ENCODE measurements at places on chromosomes 3 and 15.

GRCh38 chr3:124333931-124334640 lies 342.2 kb upstream of the ROPN1 start:
- no peak overlapping the region for H3K27ac ChIP-seq
- DNase-seq = no peak
- no peaks in the 10 kb centered on the region for H3K4me1 ChIP-seq
- no peaks in the 10 kb centered on the region for H3K36me3 ChIP-seq
- no peaks in the 10 kb centered on the region for H3K27me3 ChIP-seq
- no peak overlapping the region for H3K4me3 ChIP-seq

DNA sequence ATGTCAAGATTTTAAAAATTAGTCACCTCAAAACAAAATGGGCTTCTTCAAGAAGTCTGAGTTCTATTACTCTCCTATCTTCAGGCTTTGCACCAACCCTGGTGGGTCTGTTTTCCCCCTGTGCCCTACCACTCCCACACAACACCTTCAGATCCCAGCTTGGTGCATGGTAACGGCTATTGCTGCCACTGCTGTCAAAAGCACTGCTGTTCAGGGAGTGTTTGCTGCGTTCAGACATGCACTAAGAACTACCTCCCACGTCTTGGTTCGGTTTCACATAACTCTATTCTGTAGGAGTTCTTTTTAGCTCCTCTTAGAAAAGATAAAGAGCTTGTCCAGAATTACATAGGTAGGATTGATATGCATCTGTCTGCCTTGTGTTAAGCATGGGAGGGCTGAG lies 799.2 kb downstream of the NR2F2 start:
- H3K27ac ChIP-seq = no peak overlapping the region
- no peaks in the 10 kb centered on the region for H3K4me1 ChIP-seq
- H3K36me3 ChIP-seq = no peaks in the 10 kb centered on the region
- DNase-seq = no peak

DNA sequence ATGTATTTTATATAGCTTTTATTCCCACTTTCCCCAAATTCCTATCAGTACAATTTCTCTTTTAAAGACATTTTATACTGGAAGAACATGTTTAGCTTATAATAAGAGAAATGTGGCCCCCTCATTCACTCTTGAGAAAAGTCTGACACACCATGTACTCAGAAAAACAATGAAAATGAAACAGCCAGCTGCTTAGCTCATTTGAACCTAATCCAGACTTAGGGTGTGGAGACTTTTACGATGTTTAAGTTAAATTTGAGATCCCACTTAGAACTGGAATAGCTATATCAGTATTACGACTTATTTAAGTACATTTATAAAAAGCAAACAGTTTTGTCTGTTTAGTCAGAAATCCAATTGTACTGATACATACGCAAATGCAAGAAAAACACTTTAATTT lies 252.3 kb upstream of the ARRDC4 start:
- no peak for DNase-seq
- no peaks in the 10 kb centered on the region for H3K27me3 ChIP-seq
- H3K27ac ChIP-seq = no peak overlapping the region
- H3K4me1 ChIP-seq = no peaks in the 10 kb centered on the region

GRCh38 chr3:160472344-160472743 lies 22.8 kb upstream of the TRIM59 start:
- H3K4me3 ChIP-seq = no peak overlapping the region
- no peak for DNase-seq

DNA sequence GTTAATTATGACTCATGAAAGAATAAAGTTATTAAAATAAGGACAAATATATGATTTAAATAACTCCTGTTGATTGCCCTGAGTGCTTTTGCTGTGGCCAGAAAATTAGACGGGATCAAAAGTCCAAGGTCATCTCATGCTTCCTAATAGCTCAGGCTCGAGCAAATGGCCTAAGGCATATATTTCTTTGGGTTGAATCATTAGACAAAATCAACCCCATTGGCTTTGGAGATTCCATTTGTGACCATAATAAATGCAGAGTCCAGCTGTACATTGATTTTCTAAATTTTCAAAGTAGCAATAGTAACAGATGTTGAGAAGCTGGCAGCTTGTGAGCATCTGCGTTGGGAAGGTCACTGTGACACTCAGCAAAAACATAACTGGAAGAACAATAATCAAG lies 464.5 kb upstream of the TGFBR2 start:
- H3K27ac ChIP-seq = peak overlapping the region; percentile 16
- DNase-seq = no peak
- H3K36me3 ChIP-seq = no peaks in the 10 kb centered on the region
- no peaks in the 10 kb centered on the region for H3K4me1 ChIP-seq
- H3K27me3 ChIP-seq = no peaks in the 10 kb centered on the region
- no peak overlapping the region for H3K4me3 ChIP-seq

DNA sequence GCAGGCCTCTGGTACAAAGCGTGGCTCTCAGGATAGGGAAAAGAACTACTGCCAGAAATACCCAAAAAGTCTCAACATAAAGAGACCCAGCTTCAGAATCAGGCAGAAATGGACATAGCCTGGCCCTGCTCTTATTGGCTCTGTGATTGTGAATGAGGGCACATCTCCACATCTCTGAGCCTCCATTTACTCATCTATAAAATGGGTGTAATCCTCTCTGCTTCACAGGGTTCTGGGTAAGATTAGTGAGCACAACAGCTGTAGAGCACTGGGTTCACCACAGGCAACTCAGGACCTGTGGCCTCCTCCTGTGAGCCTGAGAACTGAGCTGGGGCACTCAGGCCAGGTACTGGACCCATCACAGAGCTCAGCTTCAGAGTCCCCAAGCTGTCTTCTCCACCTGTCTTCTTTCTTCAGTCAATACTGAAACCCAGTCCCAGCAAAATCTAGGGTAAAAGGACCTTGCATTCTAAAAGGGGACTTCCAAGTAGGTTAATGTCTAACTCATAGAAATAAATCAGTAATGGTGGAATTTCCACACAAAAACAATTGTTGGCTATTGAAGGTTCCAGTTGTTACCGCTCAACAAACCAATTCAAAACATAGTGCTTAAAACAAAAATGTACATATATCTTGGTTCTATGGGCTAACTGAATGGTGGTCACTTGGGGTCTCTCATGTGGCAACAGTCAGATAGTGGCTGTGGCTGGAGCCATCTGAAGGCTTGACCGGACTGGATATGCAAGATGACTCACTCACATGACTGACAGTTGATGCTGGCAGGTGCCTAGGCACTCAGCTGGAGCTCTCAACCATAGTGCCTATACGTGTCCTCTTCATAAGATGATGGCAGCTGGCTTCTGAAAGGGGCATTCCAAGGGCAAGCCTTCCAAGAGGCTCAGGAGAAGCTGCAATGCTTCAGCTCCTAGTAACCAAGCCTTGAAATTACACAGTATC lies 47.3 kb downstream of the TRIM42 start:
- H3K4me3 ChIP-seq = no peak overlapping the region
- H3K27me3 ChIP-seq = no peaks in the 10 kb centered on the region
- no peaks in the 10 kb centered on the region for H3K4me1 ChIP-seq
- no peak overlapping the region for H3K27ac ChIP-seq
- H3K36me3 ChIP-seq = no peaks in the 10 kb centered on the region

GRCh38 chr3:23183731-23184130 lies 19.4 kb upstream of the UBE2E2 start:
- H3K36me3 ChIP-seq = no peaks in the 10 kb centered on the region
- H3K4me1 ChIP-seq = no peaks in the 10 kb centered on the region
- H3K4me3 ChIP-seq = no peak overlapping the region
